CD4-positive, CD25-positive, alpha-beta regulatory T cell (primary cell): ENCODE measurements at places on chromosomes 2 and 18. TPM values are rescaled to one million over a fixed set of nuclear protein-coding genes. Genes with fewer than 3 reads are reported as not detected.
A peak's percentile ranks its signal among the peaks of the same experiment; 100 is the strongest.

DNA sequence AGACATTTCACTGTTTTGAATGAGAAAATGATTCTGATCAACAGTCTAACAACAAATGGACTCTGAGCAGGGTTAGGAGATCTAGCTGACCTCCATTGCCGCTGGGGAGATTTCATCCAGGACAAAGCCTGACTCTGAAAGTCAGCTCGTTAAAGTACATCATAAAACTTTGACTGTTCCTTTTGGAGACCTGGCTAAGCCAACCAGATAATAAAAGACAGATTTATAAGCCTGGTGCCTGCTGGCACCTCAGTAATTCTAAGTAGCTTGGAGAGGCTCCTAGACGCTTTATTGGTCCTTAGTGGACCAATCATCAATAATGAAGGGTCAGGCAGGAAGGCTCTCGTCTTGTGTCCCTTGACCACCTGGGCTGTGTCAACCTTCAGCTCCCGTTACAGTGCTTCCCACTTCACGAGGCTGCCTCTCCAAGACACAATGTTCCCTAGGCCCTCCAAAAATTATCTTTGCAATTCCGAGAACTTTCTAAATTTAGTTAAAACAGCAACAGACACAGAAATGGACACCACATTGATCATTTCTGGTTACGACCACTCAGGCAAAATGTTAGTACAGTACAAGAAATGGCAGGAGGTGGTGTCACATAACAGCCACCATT is 47.9 kb upstream of the PMAIP1 start:
- no peak overlapping the region for H3K4me3 ChIP-seq
- H3K36me3 ChIP-seq: no peaks in the 10 kb centered on the region
- no peaks in the 10 kb centered on the region for H3K27me3 ChIP-seq

DNA sequence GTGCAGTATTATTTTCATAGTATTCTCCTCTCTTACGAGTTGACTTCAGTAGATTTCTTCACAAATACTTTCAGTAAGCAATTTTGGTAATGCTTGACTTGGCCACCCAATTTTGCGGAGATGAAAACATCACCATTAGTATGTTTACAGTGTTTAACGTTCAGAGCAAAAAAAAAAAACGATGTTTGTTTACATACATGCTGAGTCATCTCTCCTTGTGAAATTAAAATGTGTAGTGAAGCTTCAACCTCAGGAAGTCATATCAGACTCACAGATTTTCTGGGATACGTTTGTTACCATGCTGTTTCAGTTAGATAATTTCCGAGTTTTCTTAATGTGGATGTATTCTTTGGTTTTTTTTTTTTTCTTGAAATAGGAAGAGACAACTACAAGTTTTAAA is 100.1 kb downstream of the CTNNA2 start:
- no peaks in the 10 kb centered on the region for H3K36me3 ChIP-seq
- H3K27me3 ChIP-seq: no peaks in the 10 kb centered on the region
- H3K27ac ChIP-seq: no peak overlapping the region
- no peak overlapping the region for H3K4me3 ChIP-seq
- no peaks in the 10 kb centered on the region for H3K4me1 ChIP-seq

DNA sequence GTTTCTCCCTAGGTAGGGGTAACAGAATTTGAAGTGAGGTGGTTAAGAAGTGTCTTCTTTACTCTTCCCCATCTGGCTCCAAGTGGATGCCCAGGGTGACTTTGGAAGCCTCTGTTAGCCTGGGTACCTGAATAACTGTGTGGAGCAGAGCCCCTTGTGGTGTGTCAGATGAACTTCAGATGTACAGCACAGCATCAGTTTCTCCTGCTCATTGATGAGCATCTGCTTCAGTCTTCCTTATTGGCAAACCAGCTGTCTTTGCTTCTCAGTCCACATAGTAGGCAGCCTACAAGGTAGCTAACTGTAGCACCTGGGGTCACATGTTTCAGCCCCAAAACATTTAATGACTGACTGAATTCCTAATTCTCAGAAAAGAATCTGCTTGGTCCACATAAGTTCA is 56.2 kb upstream of the ATP8B1 start:
- DNase-seq: peak; percentile 8
- H3K4me3 ChIP-seq: no peak overlapping the region
- H3K36me3 ChIP-seq: no peaks in the 10 kb centered on the region
- H3K27ac ChIP-seq: no peak overlapping the region
- H3K4me1 ChIP-seq: no peaks in the 10 kb centered on the region
- no peaks in the 10 kb centered on the region for H3K27me3 ChIP-seq

DNA sequence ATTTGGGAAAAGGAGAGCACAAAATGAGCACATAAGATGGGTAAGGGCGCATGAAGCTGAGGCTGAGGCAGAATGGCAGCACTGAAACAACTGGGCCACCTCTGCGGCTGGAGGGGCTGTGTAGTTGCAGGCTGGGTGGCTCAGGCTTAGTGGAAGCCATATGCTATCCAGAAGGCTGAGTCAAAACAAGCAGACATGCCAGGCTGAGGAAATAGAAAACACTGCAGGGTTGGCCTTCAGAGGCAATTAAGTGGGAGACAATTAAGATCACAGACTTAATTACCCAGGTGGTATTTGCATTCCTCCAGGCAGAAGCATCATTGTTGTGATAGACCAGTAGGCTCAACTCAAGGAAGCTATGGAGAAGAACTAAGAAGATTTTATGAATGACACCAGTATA is 11.4 kb upstream of the XPO1 start:
- DNase-seq: no peak
- H3K36me3 ChIP-seq: no peaks in the 10 kb centered on the region
- H3K4me3 ChIP-seq: no peak overlapping the region
- no peak overlapping the region for H3K27ac ChIP-seq
- no peaks in the 10 kb centered on the region for H3K4me1 ChIP-seq

DNA sequence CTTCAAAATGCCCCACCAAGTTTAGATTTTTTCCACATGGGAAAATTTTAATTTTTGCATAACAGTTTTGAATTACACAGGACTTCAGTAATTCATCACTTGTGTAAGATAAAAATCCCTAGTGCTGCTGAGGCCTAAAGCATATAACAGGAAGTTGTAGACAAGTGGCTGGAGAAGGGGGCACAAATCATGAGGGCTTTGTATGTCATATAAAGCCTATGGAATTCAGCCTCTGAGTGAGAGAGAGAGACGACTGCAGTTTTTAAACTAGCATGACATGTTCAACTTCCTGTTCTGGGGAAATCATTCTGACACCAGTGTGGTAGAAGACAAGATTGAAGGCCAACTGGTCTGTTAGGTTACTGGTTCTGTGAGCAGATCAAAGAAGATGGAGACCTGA is 187.3 kb upstream of the CHST9 start:
- no peak for DNase-seq
- no peak overlapping the region for H3K27ac ChIP-seq
- no peaks in the 10 kb centered on the region for H3K4me1 ChIP-seq
- no peak overlapping the region for H3K4me3 ChIP-seq
- no peaks in the 10 kb centered on the region for H3K36me3 ChIP-seq
- H3K27me3 ChIP-seq: no peaks in the 10 kb centered on the region

- H3K4me3 ChIP-seq: no peak overlapping the region
- no peak for DNase-seq
- peaks cover 6% of the 10 kb centered on the region for H3K27me3 ChIP-seq
- no peak overlapping the region for H3K27ac ChIP-seq
- H3K36me3 ChIP-seq: no peaks in the 10 kb centered on the region
Observed at GRCh38 chr2:176561706-176562105, 292.5 kb downstream of the MTX2 start.

GRCh38 chr2:81513328-81513727 is 1208.8 kb upstream of the LRRTM1 start:
- no peak overlapping the region for H3K4me3 ChIP-seq

- H3K27ac ChIP-seq: no peak overlapping the region
- DNase-seq: no peak
- peaks cover 5% of the 10 kb centered on the region for H3K27me3 ChIP-seq
- H3K4me3 ChIP-seq: no peak overlapping the region
- H3K4me1 ChIP-seq: no peaks in the 10 kb centered on the region
Observed at GRCh38 chr2:119415630-119416029, 16.0 kb upstream of the TMEM37 start.

COLEC11 gene
- total RNA-seq: not detected

DSG2 gene
- 0.10 TPM for total RNA-seq
